Activated CD4-positive, alpha-beta T cell treated with anti-CD3 and anti-CD28 coated beads for 48 hours (primary cell): ENCODE measurements at places on chromosomes 12 and 14.

GRCh38 chr14:102231476-102232347 is 73.3 kb downstream of the MOK start:
- no peak for DNase-seq

- no peak for DNase-seq
Observed at GRCh38 chr14:69715725-69716477, 51.0 kb upstream of the SRSF5 start.

GRCh38 chr14:80564051-80564450 is 352.7 kb upstream of the DIO2 start:
- no peak for DNase-seq

- DNase-seq: no peak
Observed at GRCh38 chr12:14803830-14804160, 325 bp downstream of the C12orf60 start.

GRCh38 chr12:58388261-58388660 is 446.9 kb downstream of the ATP23 start:
- no peak for DNase-seq

DNA sequence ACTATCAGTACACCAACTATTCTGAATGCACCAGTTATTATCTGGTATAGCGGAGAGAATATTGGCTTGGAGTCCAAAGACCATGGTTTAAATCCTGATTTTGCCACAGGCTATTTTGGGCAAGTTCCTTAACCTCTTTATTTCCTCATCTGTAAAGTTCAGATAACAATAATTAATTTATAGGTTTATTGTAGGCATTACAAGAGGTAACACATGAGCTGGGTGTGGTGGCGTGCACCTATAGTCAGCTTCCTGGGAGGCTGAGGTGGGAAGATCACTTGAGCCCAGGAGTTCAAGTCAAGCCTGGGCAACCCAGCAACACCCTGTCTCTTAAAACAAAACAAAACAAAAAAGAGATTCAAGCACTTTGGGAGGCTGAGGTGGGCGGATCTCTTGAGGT is 23.1 kb downstream of the PHLDA1 start:
- no peak for DNase-seq

GRCh38 chr12:131387281-131388163 is 323.4 kb upstream of the SFSWAP start:
- no peak for DNase-seq

DNA sequence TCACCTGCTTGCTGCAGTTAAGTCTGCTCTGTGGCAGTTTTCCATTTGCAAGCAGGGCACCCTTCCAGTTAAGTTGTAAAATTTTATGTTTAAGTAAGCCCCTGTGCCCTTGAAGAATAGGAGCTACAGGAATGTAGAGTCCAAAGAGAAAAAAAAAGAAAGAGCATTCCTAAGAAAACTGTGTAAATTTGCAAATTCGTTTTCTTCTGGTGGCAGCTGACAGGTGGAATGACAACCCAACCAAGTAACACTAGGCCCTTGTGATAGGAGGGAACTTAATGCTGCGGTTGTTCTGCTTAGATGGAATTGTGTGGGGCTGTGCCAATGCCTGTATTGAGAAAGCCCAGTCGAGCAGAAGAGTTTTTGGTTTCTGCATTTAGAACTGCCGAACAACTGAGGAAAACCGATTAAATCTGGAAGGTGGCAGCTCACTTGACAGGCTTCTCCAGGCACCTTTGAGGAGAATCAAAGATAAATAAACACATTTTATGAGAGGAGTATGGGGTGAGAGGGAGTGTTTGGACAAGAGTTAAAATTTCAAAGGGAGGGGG is 280.0 kb downstream of the RAD51B start:
- no peak for DNase-seq

DNA sequence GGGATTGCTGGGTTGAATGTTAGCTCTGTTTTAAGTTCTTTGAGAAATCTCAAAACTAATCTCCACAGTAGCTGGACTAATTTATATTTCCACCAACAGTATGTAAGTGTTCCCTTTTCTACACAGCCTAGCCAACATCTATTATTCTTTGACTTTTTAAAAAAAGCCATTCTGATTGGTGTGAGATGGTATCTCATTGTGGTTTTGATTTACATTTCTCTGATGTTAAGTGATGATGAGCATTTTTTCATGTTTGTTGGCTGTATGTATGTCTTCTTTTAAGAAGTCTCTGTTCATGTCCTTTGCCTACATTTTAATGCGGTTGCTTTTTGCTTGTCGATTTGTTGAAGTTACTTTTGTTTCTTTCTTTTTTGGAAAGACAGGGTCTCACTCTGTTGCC is 301.1 kb upstream of the OR4E1 start:
- no peak for DNase-seq

DNA sequence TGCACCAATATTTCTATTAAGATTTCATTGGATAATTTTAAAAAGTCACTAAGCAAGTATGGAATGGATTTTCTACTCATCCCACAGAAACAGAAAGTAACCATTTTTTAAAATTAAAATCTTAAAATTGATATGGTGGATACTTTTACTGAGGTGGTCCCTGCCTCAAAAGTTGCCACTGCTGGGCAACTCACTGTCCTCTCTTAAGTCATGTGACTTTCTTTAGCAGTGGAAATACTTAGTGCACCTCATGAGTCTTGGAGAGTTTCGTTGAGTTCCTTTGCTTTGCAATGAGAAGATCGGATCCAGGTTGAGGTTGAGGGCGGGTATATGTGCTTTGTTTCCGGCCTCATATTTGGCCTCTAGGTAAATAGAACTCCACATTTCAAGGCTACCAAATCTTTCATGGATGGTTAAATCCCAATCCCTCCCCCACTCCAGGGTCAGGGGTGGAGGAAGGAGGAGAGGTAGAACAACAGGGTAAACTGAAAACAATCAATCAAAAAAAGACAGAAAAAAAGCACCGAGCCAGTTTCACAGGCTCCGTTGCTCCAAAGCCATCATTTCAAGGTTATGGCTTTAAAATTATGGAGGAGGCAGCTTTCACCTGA is 39.5 kb upstream of the DUSP6 start:
- no peak for DNase-seq

DNA sequence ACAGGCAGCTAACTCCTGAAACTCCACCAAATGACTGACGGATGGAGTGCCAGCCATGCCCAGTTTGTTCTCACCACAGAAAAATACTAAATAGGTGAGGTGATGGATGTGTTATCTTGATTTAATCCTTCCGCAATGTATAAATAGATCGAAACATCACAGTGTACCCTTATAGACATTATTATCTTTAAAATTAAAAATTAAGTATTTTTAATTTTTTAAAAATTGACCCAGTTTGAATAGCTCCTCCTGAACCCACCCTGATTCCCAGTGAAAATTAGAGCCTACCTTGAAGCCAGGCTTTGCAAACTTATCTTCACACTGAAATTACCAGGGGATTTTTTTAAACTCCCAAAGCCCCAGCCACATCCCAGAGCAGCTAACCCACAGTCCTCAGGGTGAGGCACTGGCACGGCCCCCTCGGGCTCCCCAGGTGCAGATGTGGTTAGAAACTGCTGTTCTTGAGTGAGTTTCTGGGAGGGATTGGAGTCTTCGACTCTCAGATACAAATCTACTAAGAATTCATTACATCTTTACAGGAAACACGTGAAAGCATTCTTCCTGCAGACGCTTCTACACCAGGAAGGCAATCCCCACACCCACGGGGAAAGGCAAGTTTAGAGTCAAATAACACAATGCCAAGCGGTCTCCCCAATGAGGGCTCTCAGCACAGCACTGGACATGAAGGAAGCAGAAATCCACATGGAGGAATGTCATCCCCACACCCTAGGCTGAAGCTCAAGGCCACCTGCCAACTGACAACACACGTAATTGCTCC is 126.4 kb downstream of the RIMBP2 start:
- DNase-seq: no peak

DNA sequence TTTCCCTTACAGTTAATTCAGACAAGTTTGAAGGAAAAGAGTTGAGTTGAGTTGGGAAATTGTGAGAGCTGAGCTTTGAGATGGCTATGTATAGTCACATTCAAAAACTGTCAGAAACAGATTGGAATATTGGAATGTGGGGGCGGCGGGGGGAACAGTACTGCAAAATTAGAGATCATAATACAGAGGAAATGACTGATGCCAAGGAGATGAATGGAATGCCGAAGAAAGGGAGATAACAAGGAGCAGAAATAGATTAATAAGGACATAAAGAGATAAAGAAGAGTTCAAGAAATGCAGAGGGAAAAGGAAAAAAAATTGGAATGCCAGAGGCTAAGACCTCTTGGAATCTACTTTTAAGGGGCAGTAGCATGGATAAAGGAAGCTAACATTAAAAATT is 3.2 kb upstream of the OR4K5 start:
- DNase-seq: no peak

DNA sequence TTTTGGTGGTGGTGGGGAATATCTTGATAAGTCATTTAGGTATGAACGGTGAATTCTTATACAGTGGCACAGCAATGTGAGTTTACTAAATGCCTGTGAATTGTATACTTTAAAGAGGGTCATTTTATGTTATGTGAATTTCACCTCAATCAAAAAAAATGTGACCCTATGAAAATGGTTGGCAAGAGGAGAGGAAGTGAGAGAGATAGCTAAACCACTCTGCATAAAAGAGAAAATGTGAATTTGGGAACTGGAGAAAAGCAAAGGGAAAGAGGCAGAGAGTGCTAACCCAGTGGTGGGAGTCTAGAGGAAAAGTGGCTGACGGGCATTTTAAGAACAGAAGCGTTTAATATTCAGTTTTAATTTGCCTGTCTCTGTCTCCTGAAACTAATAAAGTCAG is 93.8 kb downstream of the SLC38A6 start:
- no peak for DNase-seq

GRCh38 chr12:121264951-121265515 is 31.5 kb downstream of the CAMKK2 start:
- no peak for DNase-seq

DNA sequence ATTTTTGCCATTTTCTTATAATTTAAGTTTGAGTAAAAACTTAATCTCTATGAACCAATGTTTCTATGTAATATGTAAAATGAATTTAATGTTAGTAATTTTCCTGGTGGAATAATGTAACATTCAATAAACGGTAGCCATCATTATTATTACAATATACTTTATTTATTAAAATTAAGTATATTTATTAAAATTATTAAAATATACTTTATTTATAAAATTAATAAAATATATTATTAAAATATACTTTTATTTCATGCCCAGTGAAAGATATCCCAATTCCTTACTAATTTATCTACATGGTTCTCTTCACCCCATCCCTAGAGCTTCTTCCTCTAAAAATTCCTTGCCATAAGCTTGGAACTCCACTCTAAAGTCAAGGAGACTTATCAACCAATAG is 2.5 kb downstream of the CAPS2 start:
- DNase-seq: no peak

GRCh38 chr12:109302358-109302757 is 6.7 kb downstream of the FOXN4 start:
- no peak for DNase-seq
